Activated CD4-positive, alpha-beta memory T cell treated with anti-CD3 and anti-CD28 coated beads, Interleukin-2, amount 10 ng/mL, durations not matched to agents 7 days and 5 days (primary cell): ENCODE measurements at places on chromosomes 12 and 14. TPM values are rescaled to one million over a fixed set of nuclear protein-coding genes. Genes with fewer than 3 reads are reported as not detected.

The CTSG gene
- total RNA-seq = 1.1 TPM

The LRIG3 gene
- total RNA-seq = 0.18 TPM

The NTS gene
- total RNA-seq = not detected

The INSM2 gene
- total RNA-seq = not detected

The LYZ gene
- total RNA-seq = 0.50 TPM

The KRT77 gene
- not detected for total RNA-seq

The INHBE gene
- 0.08 TPM for total RNA-seq

The CACNA2D4 gene
- total RNA-seq = 23.6 TPM

The C3AR1 gene
- total RNA-seq = 11.4 TPM

The GPR137C gene
- total RNA-seq = 0.88 TPM

The ENDOU gene
- not detected for total RNA-seq

The ST8SIA1 gene
- 2.6 TPM for total RNA-seq

The COA8 gene
- 27.5 TPM for total RNA-seq

The MAP3K9 gene
- total RNA-seq = 5.9 TPM

The PTPN21 gene
- not detected for total RNA-seq

The NOS1 gene
- not detected for total RNA-seq

The CLEC4D gene
- total RNA-seq = not detected

The ZNF891 gene
- 1.6 TPM for total RNA-seq

The ERO1A gene
- 256 TPM for total RNA-seq

The PTPN6 gene
- 299 TPM for total RNA-seq

The PTGER2 gene
- total RNA-seq = 112 TPM

The ASB2 gene
- total RNA-seq = 99.3 TPM

The EXOC5 gene
- 76.6 TPM for total RNA-seq

The TTC9 gene
- 14.1 TPM for total RNA-seq

The GPX2 gene
- total RNA-seq = not detected

The LRP1-AS gene
- total RNA-seq = not detected

The DBX2 gene
- not detected for total RNA-seq
